Activated CD4-positive, alpha-beta T cell treated with anti-CD3 and anti-CD28 coated beads, Interleukin-2, amount 50 U/mL, for 4 hours (primary cell): ENCODE measurements at places on chromosomes 5 and 9.

DNA sequence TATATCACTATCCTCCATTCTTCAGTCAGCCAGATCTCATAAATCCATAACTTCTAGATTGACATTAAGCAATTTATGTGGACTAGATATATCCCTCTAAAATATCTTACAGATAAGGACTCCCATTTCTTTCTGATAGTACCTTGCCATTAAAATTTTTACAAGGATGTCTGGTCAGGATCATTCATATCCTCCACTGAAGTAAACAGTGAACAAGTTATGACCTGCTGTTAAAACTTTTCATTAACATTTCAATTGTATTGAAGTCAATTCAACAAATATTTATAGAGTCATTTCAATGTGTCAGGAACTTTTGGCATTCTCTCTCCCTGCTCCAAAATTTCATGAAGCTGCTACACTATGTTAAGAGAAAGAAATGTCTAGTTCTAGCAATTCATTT lies 1159.6 kb downstream of the CDH12 start:
- DNase-seq = no peak

DNA sequence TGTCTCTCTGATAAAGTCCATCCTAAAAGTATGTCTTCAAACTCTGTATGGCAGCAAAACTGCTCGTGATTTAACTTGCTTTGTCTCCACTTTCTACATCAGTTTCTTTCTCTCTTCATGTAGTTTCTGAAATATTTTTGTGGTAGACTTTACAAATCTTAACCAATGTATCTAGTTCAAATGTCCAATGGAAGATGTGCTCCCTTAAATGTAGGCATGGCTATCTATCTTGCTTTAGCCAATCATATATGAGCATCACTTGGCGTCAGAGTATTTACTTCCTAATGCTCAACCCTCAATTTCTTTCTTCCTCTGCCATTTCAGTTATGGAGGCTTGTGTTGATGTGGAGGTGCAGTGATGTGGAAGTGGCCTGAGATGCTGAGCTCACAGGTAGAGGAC lies 206.1 kb upstream of the ZNF608 start:
- no peak for DNase-seq

GRCh38 chr5:129616517-129616916 lies 131.4 kb upstream of the MINAR2 start:
- DNase-seq = no peak

GRCh38 chr9:120934281-120934680 lies 7.7 kb upstream of the TRAF1 start:
- no peak for DNase-seq

- DNase-seq = no peak
Observed at GRCh38 chr5:136275601-136276000, 82.6 kb upstream of the SMIM32 start.

- DNase-seq = no peak
Observed at GRCh38 chr5:39282561-39282960, 63.2 kb upstream of the FYB1 start.

DNA sequence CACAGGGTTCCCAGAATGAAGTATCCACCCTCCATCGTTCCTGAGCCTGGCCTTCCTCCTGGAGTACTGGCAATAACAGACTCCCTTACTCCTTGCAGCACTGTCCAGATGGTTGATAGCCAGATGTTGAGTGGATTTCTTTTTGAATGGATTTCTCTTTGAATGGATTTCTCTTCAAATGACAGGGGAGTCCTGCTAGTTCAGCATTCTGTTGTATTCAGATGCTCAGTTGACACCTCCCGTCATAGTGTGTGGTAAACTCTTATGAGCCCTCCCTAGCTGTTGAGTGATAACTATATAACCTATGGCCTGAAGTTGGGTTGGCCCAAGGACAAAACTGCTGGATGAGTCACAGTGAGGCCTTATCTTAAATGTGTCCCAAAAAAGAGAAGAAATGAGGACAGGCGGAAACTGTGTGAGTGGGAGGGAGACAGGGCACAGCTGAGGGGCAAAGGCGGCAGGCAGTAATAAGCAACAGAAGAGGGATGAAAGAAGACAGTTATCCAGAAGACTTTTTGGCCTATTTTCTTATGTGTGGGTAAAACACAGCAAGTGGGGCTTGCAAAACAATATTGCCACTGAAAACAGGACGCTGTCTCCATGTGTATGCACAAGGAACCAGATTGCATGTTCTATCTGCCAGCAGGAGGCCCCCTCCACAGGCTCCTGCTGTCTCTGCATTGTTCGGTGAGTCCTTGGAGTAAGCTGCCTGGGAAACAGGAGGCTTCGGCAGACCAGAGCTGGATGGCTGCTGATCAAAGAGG lies 209.5 kb upstream of the S1PR3 start:
- DNase-seq = no peak

DNA sequence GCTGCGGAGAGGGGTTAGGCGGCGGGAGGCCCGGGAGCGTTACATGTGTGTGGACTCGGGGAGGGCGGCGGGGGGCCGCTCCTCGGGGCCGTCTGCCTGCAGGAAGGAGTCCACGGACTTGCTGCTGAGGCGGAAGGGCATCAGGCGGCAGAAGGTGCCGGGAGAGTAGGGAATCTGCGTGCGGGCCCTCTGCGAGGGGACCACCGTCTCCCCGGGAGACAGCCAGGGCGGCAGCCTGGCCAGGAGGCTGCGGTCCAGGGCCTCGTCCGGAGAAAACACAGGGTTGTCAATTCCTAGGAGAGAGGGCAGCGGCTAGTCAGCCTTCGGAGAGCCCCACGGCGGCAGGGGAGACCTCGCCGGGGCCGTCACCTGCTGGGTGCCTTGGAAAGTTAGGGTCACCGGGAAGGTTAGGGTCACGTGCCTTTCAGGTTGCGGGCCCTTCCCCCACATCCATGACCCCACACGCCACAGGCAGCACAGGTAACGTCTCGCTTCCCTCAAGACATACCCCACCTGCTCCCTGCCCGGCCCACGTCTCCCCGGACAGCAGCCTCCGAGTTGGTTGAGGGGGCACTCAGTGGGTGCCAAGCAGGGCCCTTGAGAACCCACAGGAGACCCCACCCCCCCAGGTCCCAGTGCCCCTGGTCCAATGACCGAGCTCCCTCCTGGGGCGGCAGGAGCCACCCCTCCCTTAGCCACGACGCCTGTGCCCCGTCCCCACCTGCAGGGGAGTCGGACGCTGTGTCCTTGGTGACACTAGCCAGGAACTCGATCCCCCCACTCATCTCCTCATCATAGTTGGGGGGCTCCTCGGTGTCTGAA lies 32.1 kb downstream of the EXOC3 start:
- no peak for DNase-seq

DNA sequence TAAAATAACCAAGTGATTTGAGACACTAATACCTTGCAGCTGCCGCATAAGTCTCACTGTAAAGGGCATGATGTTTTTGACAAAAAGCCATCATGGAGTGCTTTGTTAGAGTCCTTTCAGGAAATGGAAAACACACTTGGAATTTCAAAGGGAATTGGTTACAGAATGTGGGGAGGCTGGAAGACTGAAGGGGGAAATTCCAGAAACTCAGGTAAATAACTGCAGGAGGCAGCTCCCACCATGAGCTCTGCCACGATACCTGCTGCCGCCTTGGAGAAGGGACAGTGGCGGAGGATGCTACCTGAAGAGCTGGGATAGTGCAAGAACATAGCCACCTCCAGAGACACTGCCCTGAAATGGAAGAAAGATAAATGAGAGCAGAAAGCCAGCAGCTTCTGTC lies 66.9 kb downstream of the PRKACG start:
- DNase-seq = no peak

DNA sequence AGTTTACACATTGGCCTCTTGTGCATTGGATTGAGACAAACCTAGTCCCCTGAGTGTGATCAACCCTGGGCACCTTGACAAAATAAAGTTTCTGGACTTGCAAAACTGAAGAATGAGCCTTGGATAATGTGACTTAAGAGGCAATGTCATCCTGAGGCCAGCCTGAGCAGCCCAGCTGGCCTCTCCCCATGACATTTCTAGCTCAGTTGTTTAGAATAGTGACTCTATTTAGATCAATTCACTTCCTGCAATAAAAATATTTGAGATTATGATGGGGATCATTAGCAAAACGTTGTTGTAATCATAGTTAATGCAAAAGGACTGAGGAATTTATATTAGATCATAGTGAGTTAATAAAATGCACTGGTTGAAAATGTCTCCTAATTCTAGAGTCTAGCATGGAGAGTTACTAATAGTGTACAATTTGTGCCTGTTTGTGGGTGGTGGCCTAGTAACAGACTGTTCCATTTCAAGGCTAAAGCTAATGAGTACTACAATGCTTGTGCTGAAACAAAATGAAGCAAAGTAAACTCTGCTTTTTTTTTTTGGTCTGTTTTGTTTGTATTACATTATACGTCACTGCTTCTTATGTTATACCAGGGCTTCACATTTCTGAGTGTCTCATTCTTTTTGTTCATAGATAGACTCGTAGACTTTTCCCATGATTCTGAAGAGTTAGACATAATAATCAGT lies 10.9 kb upstream of the RHOBTB3 start:
- DNase-seq = no peak

DNA sequence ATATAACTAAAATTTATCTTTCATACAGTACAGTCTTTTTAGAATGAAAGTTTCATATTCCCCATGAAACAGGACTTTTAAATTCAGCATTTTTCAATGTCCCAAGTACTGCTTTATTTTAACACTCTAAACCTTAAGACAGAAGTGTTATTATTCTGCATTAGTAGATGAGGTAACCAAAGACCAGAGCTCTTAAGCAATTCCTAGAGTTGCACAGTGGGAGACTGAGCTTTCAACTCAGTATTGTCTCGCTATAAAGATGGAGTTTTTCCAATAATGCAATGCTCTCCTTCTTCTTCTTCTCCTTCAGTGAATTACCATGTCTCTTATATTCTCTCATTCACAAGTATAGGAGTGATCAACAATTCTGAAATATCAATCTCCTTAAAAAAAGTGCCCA lies 479.7 kb downstream of the CETN3 start:
- no peak for DNase-seq

- DNase-seq = no peak
Observed at GRCh38 chr5:113052041-113052795, 75.6 kb downstream of the DCP2 start.

GRCh38 chr5:138663009-138663408 lies 87.8 kb upstream of the HSPA9 start:
- DNase-seq = no peak

- no peak for DNase-seq
Observed at GRCh38 chr9:79953908-79954307, 382.1 kb downstream of the TLE4 start.

- DNase-seq = no peak
Observed at GRCh38 chr5:173291722-173292658, 36.2 kb downstream of the STC2 start.

DNA sequence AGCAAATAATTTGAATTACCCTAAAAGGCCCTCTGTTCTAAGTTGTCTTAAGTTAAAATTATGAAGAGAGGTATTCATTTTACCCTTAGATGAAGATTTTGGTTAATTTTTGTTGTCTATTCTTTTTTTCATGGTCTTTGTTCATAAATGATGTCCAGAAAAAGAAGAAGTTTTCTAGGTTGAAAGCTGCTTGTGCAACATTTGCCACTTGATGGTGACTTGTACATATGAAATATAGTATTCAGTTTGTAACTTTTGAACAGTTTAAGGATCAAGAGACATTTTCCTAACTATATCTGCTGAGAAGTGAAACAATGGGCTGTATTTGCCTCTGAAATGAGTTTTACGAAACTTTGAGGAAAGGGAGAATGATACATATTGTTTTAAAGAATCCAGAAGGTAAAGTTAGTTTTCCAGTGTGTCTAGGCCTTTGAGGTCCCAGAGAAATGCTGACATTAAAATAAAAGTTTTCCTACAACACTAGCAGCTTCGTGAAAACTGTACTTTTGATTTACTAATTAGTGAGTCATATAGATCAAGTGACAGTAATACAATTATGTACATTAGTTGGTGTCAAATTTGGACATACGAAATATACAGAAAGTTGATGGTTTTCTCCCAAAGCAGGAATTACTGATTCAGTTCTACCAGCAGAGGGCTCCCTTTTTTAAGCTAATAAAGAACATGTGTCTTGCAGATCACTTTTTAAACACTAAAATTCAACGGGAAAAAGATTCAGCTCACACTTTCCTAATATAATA lies 70.5 kb downstream of the PIK3R1 start:
- DNase-seq = no peak

- DNase-seq = no peak
Observed at GRCh38 chr9:120612218-120612617, 32.3 kb upstream of the CDK5RAP2 start.

DNA sequence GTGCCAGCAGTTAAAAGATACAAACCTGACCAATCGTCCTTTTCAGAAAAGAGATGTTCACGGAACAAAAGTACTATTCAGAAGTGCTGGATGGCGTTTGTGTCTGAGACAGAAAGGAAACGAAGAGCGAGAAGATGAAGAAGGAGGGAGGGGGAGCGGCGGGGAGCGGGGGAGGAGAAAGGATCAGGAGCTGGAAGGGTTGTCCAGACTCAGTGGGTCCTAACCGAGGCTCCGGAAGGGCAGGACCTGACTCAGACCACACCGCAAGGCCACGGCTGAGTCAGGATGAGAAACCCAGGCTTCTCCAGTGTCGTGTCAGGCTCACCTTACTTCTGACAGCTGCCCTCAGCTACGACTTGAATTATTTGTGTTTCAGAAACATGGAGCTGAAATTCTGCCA lies 46.2 kb downstream of the PAX5 start:
- DNase-seq = no peak

DNA sequence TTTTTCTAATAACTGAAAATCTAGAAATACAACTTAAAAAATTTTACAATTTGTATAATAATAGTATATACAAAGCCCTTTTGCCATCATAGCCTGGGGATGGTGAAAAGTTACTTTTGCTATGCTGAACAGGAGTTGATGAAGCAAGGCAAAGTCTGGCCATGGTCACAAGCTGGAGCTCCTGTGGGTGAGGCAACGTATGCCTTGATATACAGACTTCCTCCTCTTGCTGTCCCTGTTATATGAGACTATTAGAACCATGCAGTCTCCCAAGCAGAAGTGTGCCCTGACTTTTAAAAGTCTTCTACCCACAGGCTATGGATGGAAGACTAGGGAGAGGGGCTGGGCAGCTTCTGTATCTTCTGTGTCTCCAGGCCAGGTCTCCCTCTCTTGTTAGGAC lies 15.7 kb downstream of the FAM151B start:
- no peak for DNase-seq

DNA sequence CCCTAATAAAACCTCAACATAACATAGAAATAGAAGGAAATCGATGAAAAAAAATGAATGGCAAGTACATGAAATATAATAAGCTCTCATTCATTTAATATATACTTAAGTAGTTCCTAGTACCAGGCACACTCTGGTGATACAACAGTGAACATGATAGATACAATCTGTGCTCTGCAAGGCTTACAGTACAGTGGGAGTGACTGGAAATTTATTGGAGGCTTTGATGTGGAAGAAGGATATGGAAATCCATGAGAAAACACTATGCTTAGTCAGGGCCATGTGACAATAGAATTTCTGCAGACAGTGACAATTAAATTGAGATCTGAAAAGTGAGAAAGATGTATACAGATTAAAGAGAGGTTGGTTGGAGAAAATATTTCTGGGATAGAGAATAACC lies 32.0 kb upstream of the IL33 start:
- DNase-seq = no peak

- no peak for DNase-seq
Observed at GRCh38 chr5:172685091-172685490, 44.0 kb downstream of the NEURL1B start.
